Activated naive CD4-positive, alpha-beta T cell treated with anti-CD3 and anti-CD28 coated beads, Interleukin-2, amount 50 U/mL, for 72 hours (primary cell): ENCODE measurements at places on chromosomes 2 and 18. TPM values are rescaled to one million over a fixed set of nuclear protein-coding genes. Genes with fewer than 3 reads are reported as not detected.

- no peak for DNase-seq
Measured at GRCh38 chr2:73003027-73003426, 68.5 kb downstream of the SFXN5 start.

- no peak for DNase-seq
Measured at GRCh38 chr2:38601463-38602135, 1.1 kb downstream of the HNRNPLL start.

- DNase-seq = no peak
Measured at GRCh38 chr2:168614172-168615018, 158.3 kb downstream of the CERS6 start.

GRCh38 chr2:26632624-26633185 is 8.5 kb downstream of the CIB4 start:
- no peak for DNase-seq

The SLC25A12 gene
- total RNA-seq = 13.6 TPM

DNA sequence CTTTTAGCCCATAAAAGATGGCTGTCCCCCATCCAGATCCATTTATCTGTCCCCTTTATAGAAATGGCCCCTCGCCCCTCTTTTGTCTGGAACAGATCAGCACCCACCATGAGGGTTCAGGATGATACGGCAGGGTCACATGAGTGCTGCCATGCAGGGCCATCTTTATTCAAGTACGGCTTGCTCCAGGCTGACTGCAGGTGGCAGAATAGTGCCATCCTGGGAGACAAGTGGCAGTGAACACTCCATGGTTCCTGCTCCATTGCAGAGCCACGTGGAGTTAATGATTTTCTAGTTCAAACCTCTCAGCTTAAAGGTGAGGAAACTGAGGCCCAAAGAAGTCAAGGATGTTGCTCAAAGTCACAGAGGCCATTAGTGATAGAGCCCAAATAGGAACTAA is 180.6 kb downstream of the CLIP4 start:
- no peak for DNase-seq

GRCh38 chr18:78947291-78947690 is 32.3 kb upstream of the SALL3 start:
- no peak for DNase-seq

GRCh38 chr18:250685-251084 is 17.2 kb downstream of the THOC1 start:
- DNase-seq = no peak

- DNase-seq = no peak
Measured at GRCh38 chr2:10784719-10785118, 27.9 kb downstream of the PDIA6 start.

DNA sequence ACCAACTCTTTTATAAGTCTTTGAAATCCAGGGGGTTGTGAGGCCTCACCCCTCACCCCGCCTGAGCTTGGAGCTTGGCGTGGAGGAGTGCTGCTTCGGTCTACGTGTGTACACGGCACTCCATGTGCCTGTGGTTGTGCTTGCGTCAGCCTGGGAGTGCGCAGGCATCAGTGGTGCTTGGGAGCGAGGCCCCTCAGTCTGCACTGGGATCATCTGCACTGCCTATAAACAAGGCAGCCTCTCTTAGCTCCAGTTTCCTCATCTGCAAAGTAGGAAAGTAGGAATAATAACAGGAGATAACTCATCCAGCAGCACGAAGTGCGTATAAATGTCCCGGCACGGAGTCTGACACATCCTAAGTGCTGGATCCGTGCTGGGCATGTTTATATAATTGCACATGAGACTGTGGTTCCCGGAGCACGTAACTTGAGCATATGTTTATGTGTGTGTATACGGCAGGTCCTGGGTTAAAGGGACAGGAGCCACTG is 1.2 kb downstream of the GYPC start:
- DNase-seq = no peak

GRCh38 chr2:241037498-241037897 is 39.1 kb downstream of the SNED1 start:
- DNase-seq = no peak

- no peak for DNase-seq
Measured at GRCh38 chr2:80329491-80329890, 24.9 kb upstream of the LRRTM1 start.

DNA sequence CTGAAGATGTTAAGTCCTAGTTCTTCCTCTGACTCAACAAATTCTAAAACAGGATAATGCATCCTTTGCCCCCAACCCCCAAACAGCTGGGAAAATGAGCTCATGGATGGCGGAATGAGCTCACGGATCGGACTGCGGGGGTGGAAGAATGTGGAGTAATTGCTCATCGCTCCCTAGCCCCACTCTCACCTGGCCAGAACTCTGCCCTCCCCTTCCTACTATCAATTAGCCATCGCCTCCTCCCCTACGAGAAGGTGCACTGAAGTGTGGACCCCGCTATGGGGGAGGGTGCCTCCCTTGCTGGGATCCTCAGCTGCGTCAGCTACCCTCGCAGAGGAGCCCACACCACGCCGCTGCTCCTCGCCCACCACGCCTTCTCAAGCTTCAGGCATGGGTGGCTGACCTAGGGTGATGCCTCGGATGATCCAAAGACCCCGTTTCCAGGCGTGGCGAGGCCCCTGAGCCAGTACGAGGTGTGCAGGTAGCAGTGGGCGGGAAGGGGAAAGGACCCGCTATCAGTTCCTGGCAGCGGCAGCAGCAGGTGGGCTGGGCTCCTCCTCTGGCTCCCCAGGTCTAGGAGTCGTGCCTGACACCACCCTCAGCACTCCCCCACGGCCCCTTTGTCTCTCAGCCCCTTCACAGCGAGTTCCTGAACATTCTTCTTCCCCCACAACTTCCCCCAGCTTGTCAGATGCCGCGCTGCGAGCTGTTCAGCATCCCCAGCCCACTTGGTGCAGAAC is 82.1 kb upstream of the POMC start:
- DNase-seq = peak; percentile 24

- no peak for DNase-seq
Measured at GRCh38 chr2:197304556-197305011, 6.0 kb downstream of the ANKRD44 start.

GRCh38 chr2:39156107-39156506 is 35.3 kb upstream of the SOS1 start:
- DNase-seq = no peak

GRCh38 chr2:51158251-51158650 is 126.3 kb upstream of the NRXN1 start:
- DNase-seq = no peak

GRCh38 chr2:61320181-61320580 is 150.7 kb downstream of the USP34 start:
- DNase-seq = no peak

DNA sequence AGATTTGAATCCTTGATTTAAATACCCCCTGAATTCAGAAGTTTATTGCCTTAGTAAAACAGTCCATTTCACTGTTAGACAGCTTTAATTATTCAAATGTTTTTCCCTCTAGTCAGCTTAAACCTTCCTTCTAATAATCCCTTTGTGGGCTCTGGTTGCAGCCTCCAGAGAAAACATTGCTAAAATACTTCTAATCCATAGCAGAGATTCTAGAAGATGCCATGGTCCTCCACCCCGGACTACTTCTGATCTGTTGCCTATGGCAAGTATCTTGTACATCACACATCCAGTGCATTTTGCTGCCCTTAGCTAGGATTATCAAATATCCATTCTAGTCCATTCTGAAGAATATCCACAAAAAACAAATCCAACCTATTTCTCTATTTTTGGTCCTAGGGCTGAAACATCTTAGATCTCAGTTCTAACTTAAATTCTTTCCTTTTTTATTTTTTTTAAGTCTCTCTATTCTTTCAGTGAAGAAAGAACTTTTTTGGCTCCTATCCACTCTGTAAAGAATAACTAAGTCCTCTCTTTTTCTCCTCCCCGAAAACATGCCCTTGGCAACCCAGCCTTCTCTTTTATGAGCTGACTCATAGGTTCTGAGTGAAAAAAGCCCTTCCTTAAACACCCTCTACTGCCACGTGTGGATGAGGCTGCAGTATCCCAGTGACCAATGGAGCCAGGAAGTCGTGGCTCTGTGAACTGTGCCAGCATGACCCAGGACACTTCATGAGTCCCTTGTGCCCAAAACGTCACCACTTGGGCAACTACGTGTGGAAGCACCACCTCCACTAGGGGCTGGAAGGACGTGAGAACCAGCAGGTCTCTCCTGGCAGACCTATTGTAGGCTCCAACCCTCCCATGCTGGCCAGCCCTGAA is 349.8 kb downstream of the TNS1 start:
- no peak for DNase-seq

The RBFA gene
- total RNA-seq = 33.0 TPM

The GPAT2 gene
- 19.8 TPM for total RNA-seq
